ENCODE measurements at places on chromosomes 3 and 15. TPM values are rescaled to one million over a fixed set of nuclear protein-coding genes. Genes with fewer than 3 reads are reported as not detected.

PP2D1 gene
- not detected for total RNA-seq

RASL12 gene
- total RNA-seq, result 183 TPM

DNA sequence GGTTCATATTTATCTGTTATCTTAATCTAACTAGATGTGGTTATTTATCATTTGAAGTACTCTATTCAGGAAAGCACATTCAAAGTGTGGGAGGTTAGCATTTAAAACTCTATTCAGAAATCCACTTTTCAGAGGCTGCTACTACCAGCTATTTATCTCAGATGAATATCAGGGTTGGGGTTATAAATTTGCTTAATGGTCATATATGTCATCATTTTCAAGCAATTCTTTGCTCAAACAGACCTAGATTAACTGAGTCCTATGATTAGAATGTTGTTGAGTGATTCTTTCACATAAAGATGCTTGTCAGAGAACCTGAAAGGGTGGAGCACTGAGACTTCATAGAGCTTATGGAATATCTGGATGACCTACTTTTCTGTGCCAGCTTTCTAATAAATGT is 436.9 kb upstream of the TGFBR2 start:
- DNase-seq, result no peak
- H3K36me3 ChIP-seq, result no peaks in the 10 kb centered on the region
- H3K27ac ChIP-seq, result no peak overlapping the region
- H3K4me1 ChIP-seq, result no peaks in the 10 kb centered on the region

GRCh38 chr3:100089812-100090668 is 24.3 kb downstream of the FILIP1L start:
- no peak overlapping the region for H3K4me3 ChIP-seq
- H3K4me1 ChIP-seq, result peaks cover 30% of the 10 kb centered on the region
- DNase-seq, result no peak
- H3K27me3 ChIP-seq, result no peaks in the 10 kb centered on the region
- H3K27ac ChIP-seq, result no peak overlapping the region

DNA sequence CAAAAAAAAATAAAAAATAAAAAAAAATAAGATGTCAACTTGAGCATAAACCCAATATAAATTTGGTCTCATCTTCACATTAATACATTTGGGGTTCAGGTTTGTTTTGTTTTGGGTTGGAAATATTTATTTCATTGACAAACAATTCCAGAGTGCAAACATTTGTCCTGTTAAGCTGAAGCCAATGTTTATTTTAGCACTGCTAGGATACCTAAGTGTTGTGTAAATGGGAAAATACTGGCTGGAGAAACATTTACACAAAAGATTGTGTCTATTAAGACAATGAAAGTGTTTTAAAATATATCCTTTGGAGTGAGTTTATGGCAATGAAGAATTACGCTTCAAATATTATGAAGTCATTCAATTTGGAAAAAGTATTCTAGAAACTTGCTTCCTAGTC is 91.1 kb downstream of the MEIS2 start:
- DNase-seq, result no peak
- H3K4me1 ChIP-seq, result peaks cover 8% of the 10 kb centered on the region
- no peak overlapping the region for H3K4me3 ChIP-seq
- no peaks in the 10 kb centered on the region for H3K36me3 ChIP-seq

DNA sequence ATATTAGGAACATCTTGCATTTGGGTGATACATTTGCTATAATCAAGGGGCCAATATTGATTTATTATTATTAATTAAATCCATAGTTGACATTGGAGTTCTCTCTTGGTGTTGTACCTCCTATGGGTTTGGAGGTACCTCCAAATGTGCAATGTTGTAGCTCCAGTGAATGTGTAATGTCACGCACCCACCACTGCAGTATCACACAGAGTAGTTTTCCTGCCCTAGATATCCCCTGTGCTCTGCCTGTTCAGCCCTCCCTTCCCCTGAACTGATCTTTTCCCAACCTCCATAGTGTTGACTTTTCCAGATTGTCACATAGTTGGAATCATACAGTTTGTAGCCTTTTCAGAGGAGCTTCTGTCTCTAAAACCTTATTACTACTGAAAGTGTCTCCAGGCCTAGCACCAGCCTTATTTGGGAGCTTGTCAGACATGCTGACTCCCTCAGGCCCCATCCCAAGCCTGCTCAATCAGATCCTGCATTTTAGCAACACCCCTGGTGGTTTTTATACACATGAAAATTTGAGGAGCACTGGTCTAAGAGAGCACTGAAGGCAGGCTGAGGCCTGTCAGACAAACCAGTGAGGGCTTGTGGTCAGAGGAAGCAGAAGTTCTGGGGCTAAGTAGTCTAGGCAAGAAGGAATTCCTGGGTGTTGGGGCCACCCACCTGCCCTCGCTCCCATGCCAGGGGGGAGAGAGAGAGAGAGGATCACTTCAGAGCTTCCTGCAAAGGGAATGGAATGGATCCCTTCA is 73.4 kb downstream of the SLC6A11 start:
- no peak overlapping the region for H3K27ac ChIP-seq
- DNase-seq, result no peak
- no peaks in the 10 kb centered on the region for H3K27me3 ChIP-seq
- H3K36me3 ChIP-seq, result no peaks in the 10 kb centered on the region

DNA sequence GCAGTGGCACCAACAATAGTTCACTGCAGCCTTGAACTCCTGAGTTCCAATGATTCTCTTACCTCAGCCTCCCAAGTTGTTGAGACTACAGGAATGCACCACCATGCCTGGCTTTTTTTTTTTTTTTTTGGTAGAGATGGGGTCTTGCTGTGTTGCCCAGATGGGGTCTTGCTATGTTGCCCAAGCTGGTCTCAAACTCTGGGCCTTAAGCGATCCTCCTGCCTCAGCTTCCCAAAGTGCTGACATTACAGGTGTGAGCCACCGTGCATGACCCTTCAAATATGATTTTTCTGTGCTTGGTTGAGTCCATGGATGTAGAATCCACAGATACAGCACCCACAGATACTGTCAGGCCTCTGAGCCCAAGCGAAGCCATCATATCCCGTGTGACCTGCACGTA is 30.2 kb upstream of the IDH2 start:
- H3K36me3 ChIP-seq, result no peaks in the 10 kb centered on the region
- no peak overlapping the region for H3K27ac ChIP-seq
- H3K4me3 ChIP-seq, result no peak overlapping the region
- no peaks in the 10 kb centered on the region for H3K27me3 ChIP-seq
- DNase-seq, result no peak

DNA sequence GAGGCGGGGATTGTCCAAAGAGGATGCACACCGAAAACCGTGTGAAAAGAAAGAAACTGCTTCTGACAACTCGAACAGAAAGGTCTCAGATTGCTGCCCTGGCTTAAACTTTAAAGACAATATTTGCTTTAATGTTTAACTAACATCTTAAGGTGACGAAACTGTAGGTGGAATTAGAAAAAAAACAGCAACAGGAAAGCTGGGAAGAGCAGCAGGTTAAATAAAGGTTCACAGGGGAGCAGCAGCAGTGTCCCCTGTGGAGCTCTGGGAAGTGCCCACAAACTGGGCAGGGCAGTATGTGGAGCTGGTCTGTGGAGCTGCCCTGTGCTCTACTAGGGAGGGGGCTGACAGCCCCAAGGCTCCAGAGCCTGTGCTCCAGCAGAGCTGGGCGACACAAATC is 25.4 kb downstream of the RUVBL1 start:
- no peak overlapping the region for H3K27ac ChIP-seq
- DNase-seq, result no peak
- H3K27me3 ChIP-seq, result no peaks in the 10 kb centered on the region
- H3K4me1 ChIP-seq, result no peaks in the 10 kb centered on the region
- H3K4me3 ChIP-seq, result no peak overlapping the region
